ENCODE measurements at places on chromosomes 1 and 21. TPM values are rescaled to one million over a fixed set of nuclear protein-coding genes. Genes with fewer than 3 reads are reported as not detected.

The IL12RB2 gene
- 2.1 TPM for total RNA-seq

The HSPA6 gene
- 11.7 TPM for total RNA-seq

The CENPS gene
- 15.5 TPM for total RNA-seq

The FAM163A gene
- not detected for total RNA-seq

The BSND gene
- not detected for total RNA-seq

The ARHGAP29 gene
- total RNA-seq = 43.5 TPM

The PER3 gene
- total RNA-seq = 11.5 TPM

The CDC73 gene
- 64.2 TPM for total RNA-seq

The EFNA3 gene
- total RNA-seq = 1.1 TPM

The MAN1C1 gene
- 14.7 TPM for total RNA-seq

The GSTM5 gene
- 6.2 TPM for total RNA-seq

The AVPR1B gene
- total RNA-seq = not detected

The FGR gene
- total RNA-seq = 26.6 TPM

The CACNA1E gene
- 1.4 TPM for total RNA-seq

The TSSK3 gene
- 0.46 TPM for total RNA-seq

The KRTAP10-6 gene
- not detected for total RNA-seq

The DHX9 gene
- 157 TPM for total RNA-seq

The MEGF6 gene
- 44.1 TPM for total RNA-seq

The RGSL1 gene
- total RNA-seq = not detected

The SPRR3 gene
- total RNA-seq = 1.9 TPM

The TMEM79 gene
- 4.5 TPM for total RNA-seq

The KCNJ9 gene
- total RNA-seq = not detected

The BEND5 gene
- total RNA-seq = 3.2 TPM

The KRTAP21-2 gene
- total RNA-seq = not detected

The CDKN2C gene
- 8.9 TPM for total RNA-seq

The LEFTY1 gene
- total RNA-seq = 0.40 TPM

The ZSCAN20 gene
- 5.7 TPM for total RNA-seq

The RYR2 gene
- total RNA-seq = 11.6 TPM

The RNU11 gene
- not detected for total RNA-seq

The VTCN1 gene
- 3.9 TPM for total RNA-seq

The AADACL4 gene
- not detected for total RNA-seq

The S100A16 gene
- total RNA-seq = 119 TPM

The KRTAP8-1 gene
- not detected for total RNA-seq

The UBL4B gene
- not detected for total RNA-seq

The MCOLN2 gene
- total RNA-seq = 5.0 TPM

The NUP210L gene
- total RNA-seq = 0.26 TPM

The SRP9 gene
- total RNA-seq = 244 TPM

The FMO1 gene
- total RNA-seq = 8.7 TPM

The SHISAL2A gene
- total RNA-seq = 2.2 TPM

The PYHIN1 gene
- 2.4 TPM for total RNA-seq

The PADI1 gene
- total RNA-seq = not detected

The WNT4 gene
- total RNA-seq = 4.2 TPM

All from lung (tissue), 17 donors.